AML-193 (cell line): ENCODE measurements at places on chromosomes 16 and 17.
A peak's percentile ranks its signal among the peaks of the same experiment; 100 is the strongest.

- no peak for DNase-seq
These were observed 9.5 kb downstream of the PROCA1 start for GRCh38 chr17:28702026-28702751.

DNA sequence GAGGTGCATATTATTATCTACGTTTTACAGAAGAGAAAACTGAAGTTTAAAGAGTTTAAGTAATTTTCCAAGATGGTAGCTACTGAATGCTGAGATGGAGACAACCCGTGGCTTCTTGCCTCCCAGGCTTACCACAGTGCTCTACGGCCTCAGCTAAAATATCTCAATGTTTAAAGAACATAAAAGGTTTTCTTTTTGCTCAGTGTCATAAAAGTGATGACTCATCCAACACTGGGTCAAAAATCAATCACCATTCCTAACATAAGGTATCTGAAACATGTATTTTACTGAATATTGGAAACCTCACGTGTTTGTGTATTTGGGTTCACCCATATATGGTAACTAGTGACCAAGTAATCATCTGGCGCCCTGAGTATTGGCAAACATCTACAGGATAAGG lies 18.4 kb downstream of the ABCA9 start:
- no peak for DNase-seq

- DNase-seq, result no peak
These were observed 1108.0 kb downstream of the CDH11 start for GRCh38 chr16:64013856-64014255.

DNA sequence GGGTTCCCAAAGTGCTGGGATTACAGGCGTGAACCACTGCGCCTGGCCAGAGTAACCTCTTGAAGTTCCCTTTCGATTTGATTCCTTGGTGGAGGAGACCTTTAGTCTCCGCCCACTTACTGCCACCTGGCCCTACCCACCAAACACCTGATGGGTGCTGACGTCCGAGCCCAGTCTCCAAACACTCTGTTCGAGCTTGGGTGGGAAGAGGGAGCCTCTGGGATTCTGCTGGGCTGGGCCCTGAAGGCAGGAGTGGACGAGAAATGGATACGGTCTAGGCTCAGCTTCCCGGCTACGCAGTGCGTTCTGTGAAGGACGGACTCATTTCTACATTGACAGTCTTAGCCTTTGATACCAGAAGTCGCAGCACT lies 870 bp upstream of the ITGA3 start:
- DNase-seq, result no peak

DNA sequence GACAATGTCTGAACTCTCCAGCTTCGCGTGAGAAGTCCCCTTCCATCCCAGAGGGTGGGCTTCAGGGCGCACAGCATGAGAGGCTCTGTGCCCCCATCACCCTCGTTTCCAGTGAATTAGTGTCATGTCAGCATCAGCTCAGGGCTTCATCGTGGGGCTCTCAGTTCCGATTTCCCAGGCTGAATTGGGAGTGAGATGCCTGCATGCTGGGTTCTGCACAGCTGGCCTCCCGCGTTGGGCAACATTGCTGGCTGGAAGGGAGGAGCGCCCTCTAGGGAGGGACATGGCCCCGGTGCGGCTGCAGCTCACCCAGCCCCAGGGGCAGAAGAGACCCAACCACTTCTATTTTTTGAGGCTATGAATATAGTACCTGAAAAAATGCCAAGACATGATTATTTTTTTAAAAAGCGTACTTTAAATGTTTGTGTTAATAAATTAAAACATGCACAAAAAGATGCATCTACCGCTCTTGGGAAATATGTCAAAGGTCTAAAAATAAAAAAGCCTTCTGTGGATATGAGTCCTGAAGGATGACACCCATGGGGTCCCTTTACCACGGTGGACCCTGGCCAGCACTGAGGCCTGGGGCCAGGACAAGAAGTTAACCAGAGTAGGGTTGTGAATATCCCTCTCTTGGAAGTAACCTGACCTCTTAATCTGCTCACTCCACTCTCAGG lies 10.5 kb upstream of the ITGAD start:
- peak; percentile 61 for DNase-seq

DNA sequence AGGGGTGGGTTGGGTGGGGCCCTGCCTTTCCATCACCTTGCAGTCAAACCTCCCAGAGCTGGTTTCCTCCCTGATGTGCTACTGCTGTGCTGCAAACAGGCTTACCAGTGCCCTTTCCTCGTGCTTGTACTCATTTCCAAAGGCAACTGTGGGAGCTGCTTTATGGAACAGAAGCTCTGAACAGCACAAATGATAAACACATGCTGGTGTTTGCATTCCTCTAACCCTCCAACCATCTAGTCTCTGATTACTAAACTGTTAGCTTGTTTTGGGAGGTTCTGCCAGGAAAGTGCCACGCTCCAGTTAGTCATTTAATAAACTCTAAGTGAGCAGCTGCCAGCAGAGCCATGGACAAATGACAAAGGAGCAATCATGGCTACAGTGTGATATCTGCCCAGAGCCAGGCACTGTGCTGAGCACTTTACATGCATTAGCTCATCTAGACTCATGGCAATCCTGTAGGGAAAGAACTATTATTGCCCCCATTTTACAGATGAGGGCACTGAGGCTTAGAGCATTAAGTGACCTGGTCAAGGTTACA lies 110.4 kb downstream of the VAT1L start:
- no peak for DNase-seq

- no peak for DNase-seq
These were observed 24.0 kb upstream of the SALL1 start for GRCh38 chr16:51175081-51175480.

GRCh38 chr16:3538222-3538621 lies 37.4 kb downstream of the CLUAP1 start:
- no peak for DNase-seq

GRCh38 chr16:88924834-88925539 lies 52.0 kb downstream of the CBFA2T3 start:
- DNase-seq, result no peak

DNA sequence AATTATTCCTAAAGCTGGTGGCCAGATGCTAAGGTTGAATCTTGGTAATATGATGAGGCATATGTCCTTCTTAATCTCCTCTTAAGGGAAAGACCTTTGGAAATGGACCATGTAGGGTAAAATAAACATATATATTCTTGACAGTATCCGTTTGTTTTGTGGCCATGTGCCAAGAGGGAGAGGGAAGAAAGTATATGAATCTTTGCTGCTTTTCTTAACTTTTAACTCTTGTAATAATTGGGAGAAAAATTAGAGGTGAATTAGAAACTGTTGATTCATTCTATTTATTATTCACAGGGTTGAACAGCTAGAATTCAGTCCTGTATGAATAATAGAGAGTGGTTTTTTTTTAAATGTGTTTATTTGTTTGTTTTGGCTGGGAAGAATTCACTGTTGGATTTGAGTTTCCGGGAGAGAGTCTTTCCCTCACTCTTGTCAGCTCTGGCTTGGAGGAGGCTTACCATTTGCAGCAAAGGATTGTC lies 31.6 kb downstream of the AATF start:
- DNase-seq, result no peak

DNA sequence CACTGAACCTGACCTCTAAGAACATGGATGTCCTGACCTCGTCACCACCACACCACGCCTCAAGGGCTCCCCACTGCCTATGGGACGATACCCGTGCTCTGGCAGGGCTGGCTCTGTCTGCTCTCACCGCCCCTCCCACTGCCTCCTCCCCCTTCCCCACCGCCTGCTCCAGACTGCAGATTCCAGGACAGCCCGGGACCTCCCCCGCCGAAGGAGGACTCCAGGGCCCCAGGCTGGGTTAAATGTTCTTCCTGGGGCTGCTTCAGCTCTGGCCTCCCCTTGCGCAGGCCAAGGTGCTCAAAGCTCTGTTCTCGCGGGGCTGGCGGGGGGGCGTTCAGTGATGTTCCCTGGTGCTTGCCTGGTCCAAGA lies 3.1 kb downstream of the NPW start:
- peak; percentile 26 for DNase-seq

DNA sequence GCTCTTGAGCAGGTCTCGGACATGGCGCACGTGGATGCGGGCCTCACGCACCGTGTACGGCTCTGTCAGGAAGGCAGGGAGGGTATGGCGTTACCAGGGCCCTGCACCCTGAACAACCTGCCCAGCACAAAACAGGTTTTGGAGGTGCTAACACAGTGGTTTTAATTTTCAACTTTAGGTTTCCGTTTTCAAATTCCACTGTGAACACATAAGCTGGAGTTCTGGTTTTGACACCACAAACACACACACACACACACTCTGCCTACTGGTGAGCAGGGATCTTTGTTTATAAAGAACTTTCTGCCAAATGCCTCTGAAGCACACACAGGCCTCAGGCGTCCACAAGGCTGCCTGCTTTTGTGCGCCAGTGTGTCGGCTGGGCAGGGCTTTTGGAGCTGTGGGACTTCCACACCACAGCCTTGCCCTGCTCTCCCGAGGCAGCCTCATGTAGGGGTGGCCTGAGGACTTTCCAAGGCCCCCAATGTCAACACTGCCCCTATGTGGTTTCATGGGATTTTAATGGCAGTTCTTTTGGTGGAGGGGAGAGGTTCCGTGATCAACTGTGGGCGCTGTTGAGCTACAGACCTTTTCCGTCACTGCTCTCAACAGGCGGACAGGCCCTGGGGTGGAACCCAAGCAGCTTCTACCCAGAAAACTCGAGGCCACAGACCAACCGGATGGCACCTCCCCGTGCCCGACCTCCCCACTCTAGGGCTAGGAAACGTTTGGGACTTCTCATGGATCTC lies 9.4 kb downstream of the CLUH start:
- no peak for DNase-seq

DNA sequence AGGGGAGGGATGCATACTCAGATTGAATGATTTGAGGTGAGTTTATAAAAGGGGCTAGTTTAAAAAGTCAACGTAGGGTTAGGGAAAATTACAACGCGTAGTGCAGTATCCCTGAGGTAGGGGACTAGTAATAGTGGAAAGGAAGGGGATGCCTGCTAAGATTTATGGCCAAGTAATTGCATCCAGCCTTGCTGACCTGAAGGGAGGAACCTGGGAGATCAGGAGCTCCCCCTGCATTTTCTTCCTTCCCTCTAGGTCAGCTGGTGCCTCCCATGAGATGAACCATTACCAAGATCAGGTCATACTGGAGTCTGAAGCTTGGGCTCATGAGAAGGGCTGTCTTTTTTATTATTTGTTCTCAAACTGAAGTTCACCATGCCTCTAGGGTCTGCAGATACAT lies 606.6 kb downstream of the TMEM114 start:
- DNase-seq, result no peak

DNA sequence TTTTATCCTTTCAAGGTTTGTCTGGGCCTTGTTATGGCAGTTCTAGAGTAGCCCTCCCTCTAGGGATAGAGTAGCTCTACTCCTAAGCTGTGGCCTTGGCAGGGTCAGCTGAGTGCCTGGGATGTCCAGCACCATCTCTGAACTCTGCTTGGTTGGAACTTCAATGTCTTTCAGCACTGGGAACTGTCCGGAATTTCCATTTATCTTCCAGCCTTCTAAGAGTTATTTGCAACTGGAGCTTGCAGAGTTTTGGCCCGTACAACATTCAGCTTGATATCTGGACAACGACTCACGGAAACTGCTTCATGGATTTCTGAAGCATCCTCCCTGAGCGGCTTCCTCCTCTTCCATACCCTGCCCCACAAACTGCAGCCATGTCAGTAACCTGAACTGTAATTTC lies 22.9 kb downstream of the MMD start:
- DNase-seq, result no peak

GRCh38 chr17:40916366-40916765 lies 21.1 kb downstream of the KRT23 start:
- DNase-seq, result no peak

- DNase-seq, result peak; percentile 5
These were observed 3.1 kb upstream of the GSE1 start for GRCh38 chr16:85610059-85610445.

DNA sequence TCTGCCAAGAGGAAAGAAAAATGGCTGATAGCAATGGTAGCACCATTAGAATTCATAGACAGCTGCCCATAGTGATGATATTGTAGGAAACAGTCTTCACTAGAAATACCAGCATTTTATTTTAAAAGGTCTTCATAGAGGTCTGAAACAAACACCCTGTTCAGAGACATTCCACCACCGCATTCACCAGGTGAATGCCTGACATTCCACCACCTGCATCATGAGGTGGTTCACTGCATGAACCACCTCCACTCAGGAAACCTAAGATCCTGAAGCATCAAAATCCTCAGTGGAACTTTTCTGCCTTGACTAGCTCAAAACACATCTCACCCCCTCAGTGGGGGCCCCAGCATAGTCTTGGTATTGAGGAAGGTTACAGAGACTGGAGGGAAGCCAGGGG lies 91.5 kb upstream of the COX10 start:
- DNase-seq, result no peak

DNA sequence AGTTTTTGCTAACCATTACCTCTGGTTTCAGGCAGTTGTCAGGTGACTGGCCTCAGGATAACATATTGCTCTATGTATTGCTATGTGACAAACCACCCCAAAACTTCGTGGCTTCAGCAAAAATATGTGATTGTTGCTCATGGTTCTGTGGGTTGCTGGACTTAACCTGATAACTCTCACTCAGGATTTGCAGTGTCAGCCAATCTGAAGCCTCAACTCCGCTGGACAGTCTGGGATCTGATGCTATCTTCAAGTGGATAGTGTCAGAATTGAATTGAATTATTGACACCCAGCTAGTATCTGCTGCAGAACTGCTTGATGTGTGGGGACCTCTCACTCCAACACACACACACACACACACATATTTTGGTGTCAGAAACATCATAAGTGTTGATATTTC lies 34.7 kb upstream of the GUCY2D start:
- no peak for DNase-seq

GRCh38 chr16:64098451-64098850 lies 1023.4 kb downstream of the CDH11 start:
- DNase-seq, result no peak

GRCh38 chr17:20032636-20033035 lies 23.5 kb downstream of the SPECC1 start:
- DNase-seq, result peak; percentile 24

DNA sequence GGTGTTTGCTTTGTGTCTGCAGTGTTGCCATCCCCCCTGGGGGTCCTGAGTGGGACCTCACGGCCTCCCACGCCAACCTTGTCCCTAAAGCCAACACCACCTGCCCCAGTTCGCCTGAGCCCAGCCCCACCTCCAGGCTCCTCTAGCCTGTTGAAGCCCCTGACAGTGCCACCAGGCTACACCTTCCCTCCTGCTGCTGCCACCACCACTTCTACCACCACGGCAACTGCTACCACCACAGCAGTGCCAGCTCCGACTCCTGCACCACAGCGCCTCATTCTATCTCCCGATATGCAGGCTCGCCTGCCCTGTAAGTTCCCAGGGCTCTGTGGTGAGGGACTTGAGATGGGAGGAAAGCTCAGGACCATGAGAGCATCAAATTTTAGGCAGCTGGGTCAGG lies 22.2 kb downstream of the SRCAP start:
- no peak for DNase-seq

- DNase-seq, result no peak
These were observed 23.7 kb downstream of the GPR142 start for GRCh38 chr17:74390680-74391653.
